ENCODE measurements at places on chromosomes 6 and 20. TPM values are rescaled to one million over a fixed set of nuclear protein-coding genes. Genes with fewer than 3 reads are reported as not detected.
A peak's percentile ranks its signal among the peaks of the same experiment; 100 is the strongest.

DNA sequence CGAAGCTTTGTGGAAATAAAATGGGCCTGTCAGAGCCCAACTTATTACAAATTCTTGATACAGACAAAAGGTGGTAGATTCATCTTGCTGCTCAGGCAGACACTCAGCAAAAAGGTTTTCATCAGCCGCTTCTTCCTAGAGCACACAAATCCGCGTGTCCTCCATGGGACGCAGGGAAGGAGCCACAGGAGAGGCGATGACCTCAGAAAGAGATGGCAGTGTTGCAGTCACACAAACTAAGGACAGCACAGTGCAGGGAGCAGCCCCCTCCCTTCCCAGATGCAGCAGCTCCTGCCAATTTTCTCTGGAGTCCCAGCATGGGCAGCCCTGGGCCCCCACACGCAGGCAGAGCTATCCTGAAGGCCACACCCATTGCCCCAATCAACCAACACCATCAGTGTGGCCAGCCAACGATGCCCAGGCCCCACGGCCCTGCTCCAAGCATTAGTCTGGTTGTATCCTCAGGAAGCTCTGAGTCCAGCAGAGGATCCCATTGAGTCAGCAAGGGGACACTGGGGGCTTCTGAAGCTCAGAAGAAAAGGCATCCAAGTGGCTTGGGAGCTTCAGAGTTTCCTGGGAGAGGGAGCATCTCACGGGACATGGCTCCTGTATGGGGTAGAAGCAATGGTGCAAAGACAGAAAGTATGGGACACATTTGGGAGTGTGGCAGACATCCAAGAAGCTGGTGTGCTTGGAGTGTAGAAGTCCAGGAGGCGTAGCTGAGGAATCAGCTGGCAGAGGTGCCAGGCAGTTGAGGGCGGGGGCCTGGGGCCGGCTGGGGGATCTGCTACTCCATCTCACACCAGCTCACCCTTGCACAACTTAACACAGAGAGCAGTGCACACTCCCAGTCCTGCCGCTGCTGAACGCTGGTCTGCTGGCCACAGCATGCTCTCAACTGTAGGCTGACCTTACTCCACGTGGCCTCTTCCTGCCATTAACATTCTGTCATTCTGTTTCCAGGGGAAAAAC lies 142.1 kb upstream of the CST7 start:
- DNase-seq = no peak

GRCh38 chr20:37356961-37357371 lies 11.0 kb downstream of the SRC start:
- no peak for DNase-seq

GRCh38 chr20:45578231-45578630 lies 853 bp downstream of the WFDC8 start:
- DNase-seq = no peak

- DNase-seq = peak; percentile 83
Measured at GRCh38 chr6:135537741-135538301, 40.3 kb upstream of the AHI1 start.

DNA sequence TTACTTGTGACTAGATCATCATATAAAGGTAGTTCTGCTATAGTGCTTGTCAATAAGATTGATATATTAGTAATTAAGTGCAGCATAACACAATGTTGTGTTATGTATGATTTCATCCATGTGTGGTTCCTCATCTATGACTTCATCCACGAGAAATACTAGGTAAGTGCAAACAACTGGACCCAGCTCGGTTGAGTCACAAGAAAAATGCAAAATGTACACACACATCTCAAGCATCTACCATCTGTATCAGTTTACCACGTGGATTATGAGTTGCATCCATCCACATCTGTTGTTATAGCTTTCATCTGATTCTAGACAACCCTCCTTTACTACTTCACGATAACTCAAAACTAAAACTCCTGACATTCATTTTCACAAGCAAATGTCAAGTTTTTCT lies 517.0 kb upstream of the CITED2 start:
- peak; percentile 76 for DNase-seq

- DNase-seq = no peak
Measured at GRCh38 chr6:110390404-110390803, 25.0 kb downstream of the DDO start.

The HLA-DRA gene
- total RNA-seq = 0.17 TPM

The TRIM10 gene
- not detected for total RNA-seq

The PHACTR3 gene
- total RNA-seq = not detected

The NKX2-4 gene
- total RNA-seq = not detected

The RING1 gene
- 33.1 TPM for total RNA-seq

Measured in fibroblast of lung (primary cell).